ENCODE measurements at places on chromosomes 7 and 10.

- DNase-seq, result no peak
Measured at GRCh38 chr7:144057954-144058353, 9.2 kb downstream of the OR2A5 start.

GRCh38 chr10:131897297-131897899 is 3.4 kb upstream of the PPP2R2D start:
- no peak for DNase-seq

DNA sequence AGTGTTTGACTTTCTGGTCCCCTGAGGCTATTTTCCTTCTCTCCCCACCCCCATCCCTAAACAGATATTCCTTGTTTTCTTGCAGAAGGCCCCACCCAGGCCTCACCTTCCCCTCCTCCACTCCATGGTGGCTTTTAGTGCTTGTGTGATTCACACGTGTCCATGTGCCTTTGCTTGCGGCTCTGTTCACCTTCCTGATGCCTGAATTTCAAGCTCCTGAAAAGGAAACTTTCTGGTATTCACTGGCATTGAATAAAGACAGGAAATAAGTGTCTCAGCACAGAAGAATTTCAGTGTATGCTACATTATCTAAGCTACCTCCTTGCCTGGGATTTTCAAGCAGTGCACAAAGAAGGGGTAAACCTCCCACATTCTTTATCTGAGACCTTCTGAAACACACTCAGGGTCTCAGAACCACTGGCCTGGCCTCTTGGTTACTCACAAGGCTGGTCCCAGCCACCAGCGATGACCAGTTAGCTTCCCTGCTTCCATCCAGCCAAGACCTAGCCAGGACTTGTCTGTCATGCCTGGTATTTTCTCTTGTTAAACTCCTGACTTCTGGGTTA is 17.2 kb upstream of the UBE2H start:
- DNase-seq, result no peak

- DNase-seq, result no peak
Measured at GRCh38 chr10:112706577-112706976, 243.5 kb upstream of the TCF7L2 start.

- peak; percentile 53 for DNase-seq
Measured at GRCh38 chr10:99431190-99431760, 851 bp upstream of the GOT1 start.

GRCh38 chr10:61623161-61623560 is 39.6 kb upstream of the CABCOCO1 start:
- DNase-seq, result no peak

GRCh38 chr10:14185316-14186045 is 145.2 kb downstream of the FRMD4A start:
- no peak for DNase-seq

GRCh38 chr7:47924266-47924665 is 24.0 kb downstream of the PKD1L1 start:
- no peak for DNase-seq

GRCh38 chr7:157938211-157938610 is 601.4 kb downstream of the DNAJB6 start:
- no peak for DNase-seq

GRCh38 chr7:103966593-103967277 is 22.7 kb downstream of the RELN start:
- no peak for DNase-seq

DNA sequence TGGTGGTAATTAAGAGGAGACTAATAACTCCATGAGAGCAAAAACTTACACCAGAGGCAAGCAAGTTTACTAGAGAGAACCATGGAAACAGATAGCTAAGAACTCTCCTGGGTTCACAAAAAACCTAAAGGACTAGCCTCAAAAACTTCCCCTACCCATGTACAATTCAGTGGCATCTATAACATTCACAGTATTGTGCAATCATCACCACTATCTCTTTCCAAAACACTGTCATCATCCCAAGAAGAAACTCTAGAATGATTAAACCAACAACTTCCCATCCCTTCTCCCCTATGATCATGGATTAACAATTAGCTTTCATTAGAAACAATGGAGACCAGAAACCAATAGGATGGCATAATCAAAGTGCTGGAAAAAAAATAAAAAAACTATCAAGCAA is 1038.3 kb downstream of the LRMDA start:
- no peak for DNase-seq

DNA sequence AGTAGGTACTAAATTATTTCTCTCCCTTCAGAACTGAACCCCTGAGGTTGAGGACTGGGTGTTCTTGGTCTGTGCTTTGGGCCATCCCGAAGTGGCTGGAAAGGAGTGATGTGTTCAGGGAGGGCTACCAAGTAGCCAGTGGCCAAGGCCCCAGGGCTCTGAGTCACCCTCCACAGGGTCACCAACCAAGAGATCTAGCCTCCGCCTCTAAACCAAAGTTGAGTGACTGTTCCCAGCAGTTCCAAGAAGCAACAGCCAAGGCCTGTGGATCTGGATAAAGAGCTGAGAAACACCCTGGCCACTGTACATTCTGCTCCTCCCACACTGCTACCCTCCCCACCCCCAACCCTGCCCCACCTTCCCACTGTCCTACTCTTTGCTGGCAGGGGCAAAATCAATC is 35.5 kb upstream of the KCNMA1 start:
- DNase-seq, result no peak

DNA sequence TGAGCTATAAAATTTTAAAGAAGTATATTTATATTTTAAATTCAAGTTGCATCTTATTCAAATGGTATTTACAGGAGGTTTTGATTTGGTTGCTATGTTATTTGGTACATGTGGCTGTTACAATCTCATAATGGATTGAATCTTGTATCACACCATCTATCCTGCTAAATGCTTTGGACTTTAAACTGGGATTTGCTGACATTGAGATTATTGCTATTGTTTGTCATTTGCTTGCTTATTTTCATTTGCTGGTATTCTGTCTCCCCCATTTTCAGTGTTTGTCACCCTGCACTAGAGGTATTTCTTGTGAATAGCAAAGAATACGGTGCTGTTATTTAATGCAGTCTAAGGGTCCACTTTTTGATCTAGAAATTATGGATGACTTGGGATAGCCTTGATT is 171.1 kb downstream of the SH2D4B start:
- no peak for DNase-seq

- DNase-seq, result no peak
Measured at GRCh38 chr7:84939442-84939841, 247.4 kb downstream of the SEMA3D start.

- no peak for DNase-seq
Measured at GRCh38 chr7:28230261-28230660, 49.7 kb upstream of the JAZF1 start.

DNA sequence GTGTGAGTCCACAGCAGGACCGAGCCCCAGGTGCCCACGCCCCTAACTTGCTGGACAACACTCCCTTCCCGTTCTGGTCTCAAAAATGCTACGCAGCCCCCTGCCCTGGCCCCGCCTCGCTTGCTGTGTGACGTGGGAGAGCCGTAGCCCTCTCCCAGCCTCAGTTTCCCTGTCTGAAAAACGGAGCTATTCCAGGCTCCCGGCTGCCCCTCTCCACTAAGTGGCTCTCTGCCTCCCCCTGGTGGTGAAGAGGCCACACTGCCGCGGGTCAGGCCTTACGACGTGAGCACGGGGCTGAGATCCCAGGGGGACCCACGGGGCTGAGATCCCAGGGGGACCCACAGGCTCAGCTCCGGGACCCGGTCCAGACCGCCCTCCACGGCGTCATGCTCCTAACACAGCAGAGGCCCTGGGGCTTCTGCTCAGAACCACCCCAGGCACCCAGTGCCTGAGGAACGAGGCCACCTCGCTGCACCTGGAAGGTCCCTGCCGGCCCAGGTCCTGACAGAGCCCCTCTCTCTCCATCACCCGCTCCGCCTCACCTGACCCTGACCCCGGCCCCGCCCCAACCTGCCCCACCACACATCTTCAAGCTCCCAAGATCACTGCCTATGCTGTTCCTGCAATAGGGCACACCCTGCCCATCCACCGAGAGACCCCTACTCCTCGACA is 26.7 kb downstream of the MICALL2 start:
- DNase-seq, result peak; percentile 61

DNA sequence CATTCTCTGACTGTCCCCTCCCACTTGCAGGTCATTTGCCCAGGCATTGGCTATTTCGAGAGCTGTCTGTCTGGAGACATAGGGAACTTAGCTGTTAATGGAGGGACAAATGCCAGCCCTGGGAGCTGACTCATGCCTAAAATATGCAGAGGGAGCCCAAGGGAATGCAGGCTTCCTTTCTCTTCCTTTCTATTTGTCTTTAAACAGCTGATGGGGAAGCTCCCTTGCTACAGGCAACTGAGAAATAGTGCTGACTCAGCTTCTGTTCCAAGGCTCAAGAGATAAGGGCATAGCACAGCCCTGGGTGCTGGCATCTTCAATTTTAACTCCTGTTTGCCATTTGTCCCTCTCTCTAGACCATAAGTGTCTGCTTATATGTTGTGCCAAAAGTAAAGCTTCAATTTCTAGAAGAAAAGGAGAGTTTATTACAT is 82.7 kb upstream of the C1GALT1 start:
- DNase-seq, result peak; percentile 32

DNA sequence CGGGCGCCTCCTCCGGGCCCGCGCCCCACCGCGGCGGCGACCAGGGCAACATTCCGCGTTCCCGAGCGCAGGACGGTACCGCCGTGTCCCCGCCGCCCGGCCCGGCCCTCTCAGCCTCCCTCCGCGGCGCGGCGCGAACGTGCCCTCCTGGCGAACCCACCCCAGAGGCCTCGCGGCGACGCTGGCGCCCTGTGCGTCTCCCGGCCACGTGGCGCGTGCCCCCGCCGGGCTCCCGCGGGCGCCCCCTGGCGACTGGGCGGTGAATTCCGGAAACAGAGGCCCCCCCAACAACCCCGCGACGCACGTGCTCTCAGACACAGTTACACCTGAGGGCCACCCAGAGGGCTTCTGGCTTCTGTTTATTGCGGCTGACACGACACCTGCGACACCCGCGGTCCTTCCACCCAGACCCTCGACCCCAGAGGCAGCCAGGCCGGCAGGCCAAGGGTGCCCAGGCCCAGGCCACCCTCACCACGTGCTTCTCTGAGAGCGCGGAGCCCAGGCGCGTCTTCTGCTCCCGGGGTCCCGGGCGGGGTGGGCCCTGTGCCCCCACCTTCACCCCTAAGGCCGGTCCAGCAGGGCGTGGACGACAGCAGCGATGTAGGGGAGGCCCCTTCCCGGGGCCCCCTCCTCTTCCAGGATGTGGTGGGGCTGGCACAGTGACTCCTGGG is at the start of gene SAP25:
TSS of gene SAP25 (minus strand) at position 210 of the 671 bp plus-strand sequence. CDS start at position 52, 158 bp downstream.
- DNase-seq, result no peak

GRCh38 chr7:66323114-66323796 is 118.1 kb downstream of the TPST1 start:
- DNase-seq, result no peak

DNA sequence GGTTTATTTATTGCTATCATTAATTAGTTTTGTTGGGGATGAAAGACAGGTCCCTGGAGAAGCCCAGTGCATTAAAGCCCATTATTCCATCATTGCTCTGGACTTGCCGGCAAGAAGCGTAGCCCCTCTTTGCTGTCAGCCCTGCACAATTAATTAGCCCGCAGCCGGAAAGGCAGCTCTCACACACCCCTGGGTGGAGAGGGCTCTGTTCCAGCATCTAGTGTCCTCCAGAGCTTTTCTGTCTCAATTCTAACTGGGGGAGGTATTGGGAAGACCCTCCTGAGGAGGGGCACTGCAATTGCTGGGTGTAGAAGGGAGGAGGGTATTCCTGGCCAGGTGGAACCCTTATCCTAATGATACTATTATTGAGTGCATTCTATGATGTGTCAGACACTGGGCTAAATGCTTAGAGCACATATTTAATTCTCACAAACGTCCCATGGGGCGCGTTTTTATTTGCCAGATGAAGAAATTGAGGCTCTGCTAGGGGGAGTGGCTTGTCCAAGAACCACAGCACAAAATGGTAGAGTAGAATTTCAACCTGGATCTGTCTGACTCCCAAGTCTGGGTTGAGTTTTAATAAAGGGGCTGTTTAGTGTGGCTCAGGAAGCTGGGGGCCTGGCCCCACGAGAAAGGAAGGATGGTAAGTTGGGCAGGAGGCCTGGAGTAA is 148.1 kb upstream of the PCBD1 start:
- no peak for DNase-seq

GRCh38 chr7:44858161-44858560 is 10.3 kb upstream of the H2AZ2 start:
- DNase-seq, result no peak

DNA sequence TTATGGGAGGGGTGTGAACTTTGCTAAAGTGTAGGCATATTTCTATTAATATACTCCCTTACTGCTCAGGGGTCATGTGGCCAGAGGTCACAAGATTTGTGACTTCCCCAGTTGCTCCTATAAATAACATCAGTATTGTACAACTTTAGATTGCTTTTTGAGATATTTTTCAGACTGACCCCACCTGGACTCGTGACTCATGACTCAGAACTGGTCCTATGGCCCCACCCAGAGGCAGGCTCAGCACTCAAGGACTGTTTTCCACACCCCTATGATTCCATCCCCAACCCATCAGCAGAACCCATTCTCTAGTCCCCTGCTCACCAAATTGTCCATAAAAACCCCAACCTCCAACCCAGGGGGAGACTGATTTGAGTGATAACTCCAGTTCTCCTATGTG is 2.7 kb upstream of the CUL2 start:
- no peak for DNase-seq

- no peak for DNase-seq
Measured at GRCh38 chr7:111475419-111475748, 86.9 kb downstream of the IMMP2L start.

- no peak for DNase-seq
Measured at GRCh38 chr7:34584526-34584925, 73.5 kb upstream of the NPSR1 start.

DNA sequence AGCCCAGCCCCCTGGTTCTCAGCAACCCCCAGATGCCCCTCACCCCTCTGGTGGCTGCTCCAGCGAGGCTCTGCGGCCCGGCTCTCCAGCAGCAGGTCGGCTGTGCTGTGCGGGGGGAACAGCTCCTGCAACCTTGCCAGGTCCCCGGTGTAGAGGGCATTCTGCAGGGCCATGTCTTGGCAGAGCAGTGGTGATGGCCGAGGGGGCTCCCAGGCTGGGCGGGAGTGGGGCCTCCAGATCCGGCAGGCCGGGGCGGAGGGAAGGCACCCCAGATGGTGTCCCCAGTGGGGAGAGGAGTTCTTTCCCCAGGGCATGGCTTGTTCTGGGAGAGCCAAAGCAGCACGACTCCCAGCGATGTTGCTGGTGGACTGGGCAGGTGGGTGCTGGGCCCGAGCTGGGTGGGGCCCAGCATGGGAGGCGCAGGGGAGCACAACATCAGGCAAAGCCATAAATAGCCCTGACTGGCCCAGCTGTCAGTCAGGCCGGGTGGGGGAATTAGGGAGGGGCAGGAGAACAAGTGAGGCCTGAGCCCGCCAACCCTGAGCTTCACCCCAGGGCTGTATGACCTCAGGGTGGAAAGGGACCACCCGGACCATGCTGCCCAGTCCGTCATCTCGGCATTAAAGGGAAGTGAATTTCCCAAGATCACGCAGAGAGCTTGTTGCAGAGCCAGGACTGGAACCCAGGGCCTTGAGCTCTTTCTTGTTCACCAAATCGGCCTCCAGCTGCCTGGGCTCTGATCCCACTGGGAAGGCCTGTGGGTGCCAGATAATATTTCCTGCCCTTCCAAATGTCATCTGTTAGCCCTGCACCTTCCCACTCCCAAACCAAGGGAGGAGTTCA is 580 bp upstream of the ASB10 start:
- no peak for DNase-seq

GRCh38 chr10:53601260-53601875 is 828.8 kb upstream of the MBL2 start:
- no peak for DNase-seq
